ENCODE measurements at places on chromosomes 3 and 15. TPM values are rescaled to one million over a fixed set of nuclear protein-coding genes. Genes with fewer than 3 reads are reported as not detected.

Gene TM6SF1
- 4.7 TPM for polyA plus RNA-seq

- peaks cover 18% of the 10 kb centered on the region for H3K4me1 ChIP-seq
- no peak for DNase-seq
- no peaks in the 10 kb centered on the region for H3K36me3 ChIP-seq
- H3K4me3 ChIP-seq, result no peak overlapping the region
- no peaks in the 10 kb centered on the region for H3K27me3 ChIP-seq
Observed at GRCh38 chr15:74777769-74778598, 3.9 kb upstream of the CSK start.

- H3K36me3 ChIP-seq, result no peaks in the 10 kb centered on the region
- no peak overlapping the region for H3K4me3 ChIP-seq
- no peaks in the 10 kb centered on the region for H3K4me1 ChIP-seq
- no peak for DNase-seq
Observed at GRCh38 chr3:179091113-179091512, 19.5 kb upstream of the ZMAT3 start.

DNA sequence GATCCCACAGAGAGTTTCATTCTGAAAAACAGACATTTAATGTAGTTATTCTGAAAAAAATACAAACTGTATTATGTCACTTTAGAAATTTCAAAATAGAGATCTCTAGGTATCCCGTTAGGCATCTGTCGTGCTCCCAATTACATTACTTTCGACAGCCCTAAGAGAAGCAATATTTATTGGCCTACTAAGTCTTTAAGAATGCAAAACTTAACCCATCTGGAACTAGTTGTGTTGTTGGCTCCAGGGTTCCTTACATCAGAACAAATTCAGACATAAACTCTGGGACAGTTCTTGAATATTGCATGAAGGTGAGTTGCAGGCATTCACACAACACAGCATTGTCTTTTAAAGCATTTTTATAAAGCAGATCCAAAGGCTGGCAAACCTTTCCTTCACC lies 498.4 kb downstream of the FHIT start:
- no peak overlapping the region for H3K4me3 ChIP-seq
- H3K4me1 ChIP-seq, result no peaks in the 10 kb centered on the region
- no peak for DNase-seq
- H3K27ac ChIP-seq, result no peak overlapping the region

DNA sequence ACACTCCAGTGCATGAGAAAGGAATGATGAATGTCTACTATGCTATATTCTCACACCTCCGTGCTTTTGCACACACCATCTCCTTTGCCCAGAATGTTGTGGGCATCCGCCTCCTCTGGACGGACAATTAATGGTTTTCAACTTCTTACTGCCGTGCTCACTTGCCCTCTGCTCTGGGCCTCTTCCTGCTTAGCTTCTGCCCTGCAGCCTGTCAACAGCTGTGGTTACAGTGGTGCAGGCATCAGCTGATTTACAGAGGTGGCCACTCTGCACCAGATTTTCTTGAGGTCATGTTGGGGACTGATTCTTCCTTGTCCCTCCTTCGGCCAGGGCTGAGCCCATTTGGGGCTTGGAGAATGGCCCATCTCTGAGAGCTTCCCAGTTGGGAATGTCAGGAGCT lies 56.5 kb upstream of the TMEM115 start:
- no peaks in the 10 kb centered on the region for H3K4me1 ChIP-seq
- H3K27me3 ChIP-seq, result peaks cover 3% of the 10 kb centered on the region
- no peak overlapping the region for H3K4me3 ChIP-seq

- no peaks in the 10 kb centered on the region for H3K4me1 ChIP-seq
- DNase-seq, result no peak
- H3K36me3 ChIP-seq, result no peaks in the 10 kb centered on the region
- no peak overlapping the region for H3K27ac ChIP-seq
- no peaks in the 10 kb centered on the region for H3K27me3 ChIP-seq
Observed at GRCh38 chr3:18579661-18580060, 154.5 kb upstream of the SATB1 start.

DNA sequence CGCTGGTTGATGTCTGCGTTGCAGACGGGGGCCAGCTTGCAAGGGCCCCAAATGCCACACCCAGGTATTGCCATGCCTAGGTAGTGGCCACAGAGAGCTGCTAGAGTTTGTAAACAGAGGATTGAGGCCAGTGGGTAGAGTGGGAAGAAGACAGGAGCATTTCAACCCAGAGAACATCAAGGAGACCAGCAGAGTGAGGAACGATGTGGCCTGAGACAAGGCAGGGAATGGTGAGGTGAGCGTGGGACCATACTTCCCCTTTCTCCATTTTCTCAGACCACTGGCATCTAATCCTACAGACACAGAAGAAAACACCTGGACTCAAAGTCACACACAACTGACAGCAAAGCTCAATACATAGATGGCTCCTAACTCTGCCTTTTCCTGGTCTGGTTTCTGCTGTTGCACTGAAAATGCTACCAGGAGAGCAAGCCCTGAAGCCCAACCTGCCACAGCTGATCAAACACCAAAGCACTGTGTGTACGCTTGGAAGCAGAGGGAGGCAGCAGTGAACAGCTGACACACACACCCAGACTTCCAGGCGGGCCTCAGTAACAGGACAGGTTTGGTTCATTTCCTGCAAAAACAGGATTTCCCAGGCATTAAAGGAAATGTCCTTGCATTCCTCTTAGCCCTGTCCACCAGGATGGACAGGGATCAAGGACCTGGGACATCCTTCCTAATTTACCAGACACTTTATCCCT lies 1.6 kb downstream of the FAM174B start:
- no peaks in the 10 kb centered on the region for H3K36me3 ChIP-seq
- no peaks in the 10 kb centered on the region for H3K4me1 ChIP-seq
- H3K27me3 ChIP-seq, result no peaks in the 10 kb centered on the region
- H3K27ac ChIP-seq, result peak overlapping the region; percentile 39
- no peak overlapping the region for H3K4me3 ChIP-seq

GRCh38 chr15:95669146-95669922 lies 661.2 kb upstream of the NR2F2 start:
- no peak overlapping the region for H3K4me3 ChIP-seq
- no peak overlapping the region for H3K27ac ChIP-seq
- H3K27me3 ChIP-seq, result no peaks in the 10 kb centered on the region
- no peaks in the 10 kb centered on the region for H3K36me3 ChIP-seq
- H3K4me1 ChIP-seq, result no peaks in the 10 kb centered on the region

DNA sequence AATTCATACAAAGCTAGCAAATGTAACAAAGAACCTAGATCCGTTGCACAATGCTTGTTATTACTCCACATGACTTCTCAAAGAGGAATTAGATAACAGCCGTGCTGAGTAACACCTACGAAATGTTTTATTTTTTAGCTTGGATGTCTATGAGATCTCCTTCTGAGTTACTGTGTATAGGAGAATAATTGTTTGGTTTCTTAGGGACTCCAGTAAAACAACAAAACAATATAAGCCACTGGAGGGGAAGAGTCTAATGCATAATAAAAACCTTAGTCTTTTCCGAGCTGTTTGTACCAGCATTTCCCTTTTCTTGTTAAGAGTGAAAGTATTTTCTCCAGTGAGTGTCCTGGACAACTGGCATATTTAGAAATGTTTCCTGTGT lies 15.6 kb downstream of the SNAP23 start:
- H3K4me1 ChIP-seq, result no peaks in the 10 kb centered on the region
- H3K27me3 ChIP-seq, result no peaks in the 10 kb centered on the region
- H3K36me3 ChIP-seq, result peaks cover 27% of the 10 kb centered on the region
- H3K4me3 ChIP-seq, result no peak overlapping the region
- H3K27ac ChIP-seq, result no peak overlapping the region
